Mesenteric fat pad (tissue), 1 donor: ENCODE measurements at places on chromosomes 6 and 20. TPM values are rescaled to one million over a fixed set of nuclear protein-coding genes. Genes with fewer than 3 reads are reported as not detected.

DNA sequence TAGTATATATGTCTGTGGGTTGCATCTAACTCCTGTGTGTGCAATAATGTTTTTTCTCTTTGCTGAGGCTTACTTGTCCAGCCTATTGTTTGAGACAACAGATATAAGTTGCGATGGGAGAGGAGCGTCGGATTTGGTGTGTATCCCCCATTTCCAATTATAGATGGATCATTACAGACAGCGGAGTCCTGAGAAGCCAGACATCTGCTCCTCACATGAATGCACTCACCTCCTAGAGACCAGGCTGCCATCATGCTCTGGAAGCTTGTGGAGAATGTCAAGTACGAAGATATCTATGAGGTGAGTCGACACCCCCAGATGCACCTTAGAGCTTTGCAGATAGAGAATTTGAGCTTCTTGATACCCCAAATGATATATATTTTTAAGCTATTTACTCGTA is at the start of gene TFAP2B:
TSS of gene TFAP2B (plus strand) at position 199 of the 400 bp plus-strand sequence. CDS start at position 220, 21 bp downstream.
- DNase-seq = no peak

The ZNF184 gene
- 3.7 TPM for total RNA-seq

DNA sequence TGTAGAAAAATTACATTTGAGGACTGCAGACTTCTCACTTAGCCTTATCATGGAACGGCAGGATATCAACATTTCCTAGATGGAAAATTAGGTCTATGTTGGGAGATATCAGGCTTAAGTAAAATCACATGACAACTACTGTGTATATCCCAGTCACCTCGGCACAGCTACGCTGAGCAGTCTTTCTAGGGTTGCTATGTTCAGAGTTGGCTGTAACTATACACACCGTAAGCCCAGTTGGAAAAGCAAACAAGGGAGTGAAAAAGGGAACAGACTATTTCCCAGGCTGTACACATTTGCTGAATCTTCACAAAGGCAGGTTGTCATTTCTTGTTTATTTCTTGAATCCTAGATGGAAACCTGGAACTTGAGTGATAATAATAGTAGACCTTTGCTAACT is 80.7 kb upstream of the PTPRK start:
- no peak for DNase-seq

DNA sequence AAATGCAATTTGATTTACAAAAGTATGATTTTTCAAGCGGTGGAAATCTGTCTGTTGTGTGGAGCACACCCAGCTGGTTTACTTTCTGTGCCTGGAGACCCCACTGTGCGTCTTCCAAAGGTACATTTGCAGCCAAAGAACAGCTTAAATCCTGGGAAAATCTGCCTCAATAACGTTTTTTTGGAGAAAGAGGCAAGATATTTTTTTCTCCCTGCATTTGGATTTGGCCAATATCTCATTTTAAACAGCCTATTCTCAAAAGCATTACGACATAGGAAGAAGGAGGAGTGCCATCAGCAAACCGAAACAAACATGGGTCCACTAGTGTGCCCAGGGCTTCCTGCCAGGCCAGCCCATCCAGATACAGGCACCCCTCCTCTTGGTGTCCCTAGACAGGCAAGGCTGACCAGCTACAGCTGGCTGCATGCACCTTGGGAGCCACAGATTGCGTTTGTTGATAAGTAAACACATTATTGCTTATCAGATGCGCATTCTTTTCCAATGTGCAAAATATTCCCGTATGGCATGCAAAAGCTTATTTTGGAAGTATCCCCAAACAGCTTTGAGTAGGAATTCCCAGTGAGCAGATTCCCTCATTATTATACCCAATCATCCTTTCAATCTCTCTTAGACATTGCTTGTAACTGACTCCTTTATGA is 184.5 kb upstream of the MARCKS start:
- DNase-seq = no peak

- DNase-seq = no peak
Measured at GRCh38 chr6:53691252-53691651, 25.7 kb upstream of the KLHL31 start.

The HUS1B gene
- 0.77 TPM for total RNA-seq

The SOX18 gene
- total RNA-seq = 70.5 TPM

DNA sequence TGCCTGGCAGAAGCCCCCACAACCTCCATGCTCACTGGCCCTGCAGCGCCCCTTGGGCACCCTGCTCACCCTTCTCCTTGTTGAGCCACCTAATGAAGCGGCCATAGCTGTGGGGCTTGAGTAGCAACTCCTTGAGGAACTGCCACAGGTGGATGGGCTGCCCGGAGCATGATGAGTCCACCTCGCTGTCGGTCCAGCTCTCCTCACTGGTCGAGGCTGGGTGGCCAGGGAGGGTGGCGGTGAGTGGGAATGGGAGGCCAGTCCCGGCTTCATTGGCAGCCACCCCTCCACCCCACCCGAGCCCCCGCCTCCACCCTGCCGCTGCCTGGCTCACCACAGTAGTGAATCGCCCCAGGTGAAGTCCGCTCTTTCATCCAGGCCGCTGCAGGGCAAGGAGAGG is 16.9 kb downstream of the SPDEF start:
- no peak for DNase-seq

The FAXC gene
- not detected for total RNA-seq

GRCh38 chr6:152118224-152118623 is 310.7 kb downstream of the ESR1 start:
- no peak for DNase-seq

DNA sequence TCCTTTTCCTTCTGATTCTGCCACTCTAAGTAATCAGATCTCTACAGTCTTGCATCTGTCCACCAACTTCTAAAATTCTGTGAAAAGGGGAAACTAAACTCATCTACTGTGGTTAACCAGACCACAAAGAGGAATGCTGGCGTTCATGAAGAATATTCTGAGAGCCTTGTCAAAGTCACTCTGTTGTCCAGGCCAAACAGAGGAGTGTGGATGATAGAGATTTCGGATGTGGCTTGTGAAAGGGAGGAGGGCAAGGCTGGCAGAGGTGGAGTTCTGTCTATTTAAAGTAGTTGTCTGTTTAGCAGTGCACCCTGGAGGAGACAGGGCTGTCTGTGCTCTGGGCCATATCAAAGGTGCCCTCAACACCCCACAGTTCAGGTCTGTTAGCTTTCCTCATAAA is 33.9 kb downstream of the CCN2 start:
- no peak for DNase-seq

GRCh38 chr6:56570413-56571359 is 72.0 kb downstream of the DST start:
- no peak for DNase-seq

- DNase-seq = no peak
Measured at GRCh38 chr6:3540253-3540820, 83.5 kb upstream of the SLC22A23 start.

GRCh38 chr6:25623879-25624278 is 28.1 kb upstream of the SCGN start:
- no peak for DNase-seq

The SLC4A11 gene
- total RNA-seq = 1.2 TPM

GRCh38 chr20:5393218-5393870 is 76.6 kb upstream of the PROKR2 start:
- no peak for DNase-seq

DNA sequence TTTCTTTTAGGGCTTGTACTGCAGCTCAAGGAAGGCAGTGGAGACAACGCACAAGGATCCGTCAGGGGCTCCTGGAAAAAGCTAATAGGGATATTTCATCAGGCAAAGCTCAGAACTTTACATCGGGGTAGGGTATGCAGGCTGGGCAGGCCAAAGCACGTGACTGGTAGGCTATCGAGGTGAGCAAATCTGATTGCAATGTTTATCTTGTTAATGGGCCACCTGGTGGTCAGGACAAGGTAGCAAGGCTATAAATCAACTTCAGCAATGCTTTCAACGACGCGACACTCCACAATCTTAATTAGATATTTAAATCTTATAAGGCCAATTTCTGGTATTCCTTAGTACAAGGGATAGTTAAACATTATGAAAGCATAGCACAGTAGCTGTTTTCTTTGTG is 1302.8 kb upstream of the EYS start:
- no peak for DNase-seq
